ENCODE measurements at places on chromosomes 4 and X. TPM values are rescaled to one million over a fixed set of nuclear protein-coding genes. Genes with fewer than 3 reads are reported as not detected.

Gene UBA1
- polyA plus RNA-seq, result 145 TPM

Gene LRAT
- not detected for polyA plus RNA-seq

Gene ETDB
- not detected for polyA plus RNA-seq

Gene HSD17B13
- 0.09 TPM for polyA plus RNA-seq

Gene PRKG2
- 0.43 TPM for polyA plus RNA-seq

Gene MAPK10
- polyA plus RNA-seq, result not detected

Gene SHROOM2
- not detected for polyA plus RNA-seq

Gene EDA
- 1.4 TPM for polyA plus RNA-seq

Gene MXRA5
- polyA plus RNA-seq, result not detected

Gene GAGE1
- polyA plus RNA-seq, result not detected

Gene TMPRSS11D
- not detected for polyA plus RNA-seq

Gene LDB2
- polyA plus RNA-seq, result not detected

Gene SRPX
- not detected for polyA plus RNA-seq

Gene CXCL8
- polyA plus RNA-seq, result not detected

Gene FGG
- not detected for polyA plus RNA-seq

Gene MBNL3
- polyA plus RNA-seq, result 28.7 TPM
